ENCODE measurements at places on chromosomes 11 and 22.

GRCh38 chr11:111982019-111982464 is 43.2 kb upstream of the DLAT start:
- DNase-seq = peak; percentile 41

DNA sequence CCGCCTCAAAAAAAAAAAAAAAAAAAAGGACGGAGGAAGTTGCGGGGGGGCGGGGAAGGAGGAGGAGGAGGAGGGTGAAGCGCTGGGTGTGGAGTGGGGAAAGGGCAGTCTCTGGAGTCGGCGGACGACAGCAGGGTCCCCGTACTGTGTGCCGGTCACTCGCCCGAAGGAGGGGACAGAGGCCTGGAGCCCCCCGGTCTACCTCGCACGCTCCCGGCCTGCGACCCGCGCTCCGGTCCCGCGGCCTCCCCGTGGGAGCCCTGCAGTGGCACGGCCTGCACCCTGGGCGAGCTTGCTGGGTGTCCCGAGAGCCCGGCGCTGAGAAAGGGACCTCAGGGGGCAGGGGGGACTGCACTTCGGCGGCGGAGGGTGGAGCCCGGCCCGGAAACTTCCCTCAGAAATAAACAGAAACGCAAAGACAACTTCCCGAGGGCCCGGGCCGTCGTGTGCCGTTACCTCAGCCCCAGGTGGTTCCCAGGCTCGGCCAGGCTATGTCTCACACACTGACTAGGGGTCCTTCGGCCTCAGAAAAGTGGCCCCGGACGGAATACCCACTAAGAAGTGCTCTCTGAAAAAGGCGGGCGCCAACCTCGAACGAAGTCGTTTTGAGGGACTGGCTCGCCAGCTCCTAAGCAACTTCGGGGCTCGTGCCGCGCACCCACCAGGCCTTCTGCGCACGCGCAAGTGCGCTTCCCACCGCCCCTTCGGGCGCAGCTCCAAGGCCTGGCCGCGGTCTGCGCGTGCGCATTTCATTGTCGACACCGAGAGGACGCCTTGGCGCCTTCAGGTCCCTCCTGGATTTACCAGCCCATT is at the start of gene MAJIN:
Gene MAJIN (minus strand): TSS at position 688 of the 813 bp plus-strand sequence. CDS start 12,703 bp downstream, outside the sequence.
- DNase-seq = peak; percentile 72

- DNase-seq = no peak
Measured at GRCh38 chr11:2303627-2304505, 2.1 kb downstream of the TSPAN32 start.

DNA sequence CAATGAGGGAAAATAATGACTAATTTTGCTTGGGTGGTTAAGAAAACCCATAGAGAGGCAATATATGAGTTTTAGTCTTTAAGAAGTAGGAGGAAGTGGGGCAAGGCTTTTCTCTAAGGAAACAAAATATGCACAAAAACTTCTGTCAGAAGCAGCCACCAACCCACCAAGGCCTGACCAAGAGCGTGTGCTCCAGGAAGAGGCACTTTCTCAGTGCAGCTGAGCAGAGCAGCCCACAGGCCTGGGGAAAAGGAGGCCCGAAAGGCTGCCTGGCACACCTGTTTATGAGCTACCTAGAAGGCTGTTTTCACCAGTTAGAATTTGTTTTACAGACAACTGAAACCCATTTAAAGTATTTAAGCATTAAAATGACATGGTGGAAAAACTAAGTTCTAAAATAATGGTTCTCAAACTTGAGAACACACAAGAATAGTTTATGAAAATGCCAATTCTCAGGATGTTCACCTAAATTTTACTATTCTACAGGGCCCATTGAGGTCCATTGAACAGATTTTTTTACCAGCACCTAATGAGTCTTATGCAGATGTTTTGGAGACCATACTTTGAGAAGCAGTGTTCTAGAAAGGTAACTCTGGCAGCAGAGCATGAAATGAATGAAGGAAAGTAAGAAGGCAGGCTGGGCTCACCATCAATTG is 160.5 kb upstream of the DDI1 start:
- no peak for DNase-seq

GRCh38 chr22:31442768-31443489 is 43.5 kb downstream of the DRG1 start:
- DNase-seq = no peak

DNA sequence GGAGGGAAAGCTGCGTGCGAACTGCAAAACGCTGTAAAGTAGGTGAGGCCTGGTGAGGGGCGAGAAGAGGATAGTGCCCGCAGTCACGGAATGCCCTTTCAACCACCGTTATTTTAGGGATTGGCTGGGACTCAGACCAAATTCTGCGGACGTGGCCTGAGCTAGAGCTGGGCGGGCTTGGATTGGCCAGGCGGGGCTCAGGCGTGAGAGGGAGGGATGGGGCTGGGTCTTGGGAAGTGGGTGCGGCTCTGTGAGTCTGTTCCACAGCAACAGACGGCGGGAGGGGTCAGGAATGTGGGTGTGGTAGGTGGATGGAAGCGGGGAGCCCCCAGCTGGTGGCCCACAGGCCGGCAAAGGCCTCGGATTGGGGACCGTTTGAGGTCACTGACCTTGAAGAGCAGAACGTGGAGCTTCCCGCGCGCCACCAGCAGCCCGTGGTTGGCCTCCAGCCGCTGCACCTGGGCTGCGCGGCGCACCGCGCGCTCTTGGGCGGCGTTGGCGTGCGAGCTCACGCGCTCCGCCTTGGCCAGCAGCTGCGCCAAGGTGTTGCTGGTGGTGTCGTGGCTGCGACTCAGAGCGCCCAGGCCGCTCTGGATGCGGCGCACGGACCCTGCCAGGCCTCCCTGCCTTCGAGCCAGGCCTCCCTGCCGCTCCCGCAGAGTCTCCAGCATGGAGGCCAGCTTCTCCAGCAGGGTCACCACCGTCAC is 444 bp downstream of the CAVIN3 start:
- DNase-seq = peak; percentile 95

DNA sequence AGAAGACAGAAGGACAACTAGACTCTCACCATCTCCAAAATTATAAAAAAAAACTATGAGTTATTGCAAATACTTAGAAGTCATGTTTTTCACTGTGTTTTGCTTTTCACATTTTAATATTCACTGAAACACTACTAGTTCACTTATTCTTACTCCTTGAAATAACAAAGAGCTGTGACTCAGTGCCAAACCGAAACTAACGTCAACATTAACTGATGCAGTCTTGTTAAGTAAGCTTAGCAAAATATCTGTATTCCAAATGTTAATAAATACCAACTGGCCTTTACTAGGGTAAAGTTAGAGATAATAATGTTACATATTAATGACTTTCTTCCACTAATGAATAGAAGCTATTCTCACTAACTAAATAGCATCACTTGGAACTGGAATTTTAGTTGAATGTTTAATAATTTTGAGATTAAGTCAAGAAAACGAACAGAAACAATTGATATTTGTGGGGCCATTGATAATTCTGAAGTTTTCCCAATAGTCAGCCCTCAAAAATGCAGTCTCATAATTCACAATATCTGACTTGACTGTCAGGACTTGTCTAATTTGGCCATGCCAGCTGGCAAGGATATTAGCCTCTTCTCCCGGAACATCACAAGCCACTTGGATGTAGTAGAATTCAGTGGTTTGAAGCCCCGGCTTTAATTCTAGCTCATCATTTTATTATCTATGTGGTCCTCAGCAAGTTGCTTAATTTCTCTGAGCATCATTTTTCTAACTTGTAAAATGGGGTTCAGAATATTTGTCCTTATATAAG is 230.1 kb upstream of the DDI1 start:
- no peak for DNase-seq

GRCh38 chr11:69286374-69287371 is 7.3 kb upstream of the MYEOV start:
- no peak for DNase-seq

DNA sequence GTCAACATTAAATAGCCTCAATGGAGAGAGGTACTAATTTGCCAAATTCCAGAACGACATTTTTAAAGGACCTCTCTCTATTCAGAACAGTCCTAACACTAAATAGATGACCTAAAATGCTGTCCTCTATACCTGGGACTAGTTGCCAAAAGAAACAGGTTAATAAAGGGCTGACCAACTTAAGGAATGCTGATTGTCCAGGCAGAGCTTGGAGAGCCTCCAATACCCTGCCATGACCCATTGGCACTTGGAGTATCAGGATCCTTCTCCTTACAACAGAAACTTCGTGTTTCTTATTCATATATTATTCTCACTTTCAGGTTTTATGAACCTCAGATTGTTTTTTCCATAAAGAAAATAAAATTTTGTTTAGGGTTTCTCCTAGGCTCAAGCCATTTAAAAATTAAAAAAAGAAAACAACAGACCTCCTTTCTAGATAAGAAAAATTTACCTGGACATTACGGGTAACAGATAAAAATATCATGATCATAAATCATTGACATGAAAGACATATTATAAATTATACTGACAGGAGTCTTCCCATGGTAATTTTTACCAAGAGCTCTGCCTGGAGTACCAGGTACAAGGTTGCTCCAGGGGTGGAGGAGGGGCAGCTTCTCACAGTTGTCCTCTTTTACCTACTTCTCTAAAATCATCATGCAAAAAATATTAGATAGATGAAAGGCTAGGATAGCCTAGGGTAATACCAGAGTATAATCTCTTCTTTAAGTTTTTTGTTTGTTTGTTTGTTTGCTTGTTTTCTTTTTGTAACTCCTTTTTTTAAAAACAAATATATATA is 2.0 kb downstream of the LRRC4C start:
- no peak for DNase-seq

- DNase-seq = no peak
Measured at GRCh38 chr22:30732426-30732825, 37.8 kb downstream of the OSBP2 start.

DNA sequence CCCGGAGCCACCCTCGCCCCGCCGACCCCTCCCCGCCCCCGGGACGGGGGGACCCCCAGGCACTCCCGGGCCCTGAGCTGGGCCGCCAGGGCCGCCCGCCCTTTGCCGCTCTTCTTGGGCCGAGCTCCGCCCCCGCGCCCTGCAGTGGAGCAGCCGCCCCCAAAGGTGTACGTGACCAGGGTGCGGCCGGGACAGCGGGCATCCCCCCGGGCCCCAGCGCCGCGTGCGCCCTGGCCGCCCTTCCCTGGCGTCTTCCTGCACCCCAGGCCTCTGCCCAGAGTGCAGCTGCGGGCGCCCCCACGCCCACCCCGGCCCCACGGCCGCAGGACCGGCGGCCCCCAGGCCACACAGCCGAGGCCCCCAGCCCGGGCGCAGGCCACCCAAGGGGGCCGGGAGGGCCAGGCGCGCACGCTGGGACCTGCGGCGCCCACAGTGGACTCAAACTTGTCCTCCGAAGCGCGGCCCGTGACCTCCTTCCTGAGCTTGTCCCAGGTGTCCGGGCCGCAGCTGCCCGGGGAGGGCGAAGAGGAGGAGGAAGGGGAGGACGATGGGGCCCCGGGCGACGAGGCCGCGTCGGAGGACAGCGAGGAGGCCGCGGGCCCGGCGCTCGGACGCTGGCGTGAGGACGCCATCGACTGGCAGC is 7.4 kb downstream of the B4GALNT4 start:
- DNase-seq = no peak

GRCh38 chr22:17483688-17484372 is 79.5 kb upstream of the SLC25A18 start:
- no peak for DNase-seq

- DNase-seq = no peak
Measured at GRCh38 chr11:121253951-121254350, 38.6 kb upstream of the SC5D start.
